ENCODE measurements at places on chromosomes 4 and X.

GRCh38 chr4:140048419-140048995, 105.5 kb downstream of the MAML3 start:
- DNase-seq, result no peak

DNA sequence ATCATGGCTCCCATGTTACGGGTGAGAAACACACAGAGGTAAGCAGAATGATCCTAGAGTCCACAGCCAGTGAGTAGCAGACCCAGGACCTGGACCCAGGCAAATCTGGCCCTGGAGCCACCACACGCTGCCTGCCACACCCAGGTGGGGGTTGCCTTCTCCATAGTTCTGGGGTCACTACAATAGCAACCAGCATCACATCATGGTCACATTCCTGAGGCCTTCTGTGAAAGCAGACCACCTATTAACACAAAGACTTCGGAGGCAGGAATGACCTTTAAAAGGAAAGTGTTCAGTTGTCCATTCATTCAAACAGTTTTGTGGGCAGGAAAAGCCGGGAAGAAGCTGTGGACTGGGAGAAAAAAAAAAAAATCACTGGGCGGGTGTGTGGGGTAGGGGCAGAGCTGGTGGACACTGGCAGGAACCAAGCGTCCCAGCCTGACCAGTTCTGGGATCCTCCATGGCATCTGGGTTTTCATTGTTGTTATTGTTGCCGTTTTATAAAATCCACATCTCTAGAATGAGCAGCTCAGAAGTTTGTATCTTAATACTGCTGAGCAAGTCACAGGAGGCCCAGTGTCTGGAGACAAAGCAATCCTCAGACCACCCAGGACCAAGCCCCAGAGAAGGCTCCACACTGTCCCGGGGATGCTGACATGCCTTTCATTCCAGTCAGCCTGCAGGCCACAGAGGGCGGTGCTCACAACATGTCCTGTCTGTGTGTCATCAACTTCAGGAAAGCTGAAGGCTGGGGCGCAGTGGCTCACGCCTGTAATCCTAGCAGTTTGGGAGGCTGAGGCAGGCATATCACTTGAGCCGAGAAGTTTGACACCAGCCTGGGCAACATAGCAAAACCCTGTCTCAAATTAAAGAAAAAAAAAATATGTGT, 67.0 kb downstream of the SEL1L3 start:
- DNase-seq, result peak; percentile 18

DNA sequence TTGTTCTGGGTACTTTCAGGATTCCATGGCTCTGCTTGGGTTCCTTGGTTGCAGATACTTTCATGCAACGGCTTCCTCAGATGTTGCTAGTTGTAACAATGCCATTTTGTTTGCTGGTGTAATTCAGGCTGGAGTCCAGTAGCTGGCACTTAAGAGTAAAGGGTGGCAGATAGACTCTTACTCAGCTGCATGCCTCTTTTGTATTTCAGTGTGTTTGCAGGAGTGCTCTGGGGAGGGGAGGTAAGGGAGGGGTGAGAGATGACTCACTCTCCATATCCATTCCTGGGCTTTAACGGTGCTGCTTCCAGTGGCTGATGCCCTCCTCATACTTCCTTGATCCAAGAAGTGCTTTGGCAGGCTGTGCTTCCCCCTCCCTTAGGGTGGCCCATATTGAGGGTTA, 155.2 kb downstream of the ZNF330 start:
- peak; percentile 93 for DNase-seq

DNA sequence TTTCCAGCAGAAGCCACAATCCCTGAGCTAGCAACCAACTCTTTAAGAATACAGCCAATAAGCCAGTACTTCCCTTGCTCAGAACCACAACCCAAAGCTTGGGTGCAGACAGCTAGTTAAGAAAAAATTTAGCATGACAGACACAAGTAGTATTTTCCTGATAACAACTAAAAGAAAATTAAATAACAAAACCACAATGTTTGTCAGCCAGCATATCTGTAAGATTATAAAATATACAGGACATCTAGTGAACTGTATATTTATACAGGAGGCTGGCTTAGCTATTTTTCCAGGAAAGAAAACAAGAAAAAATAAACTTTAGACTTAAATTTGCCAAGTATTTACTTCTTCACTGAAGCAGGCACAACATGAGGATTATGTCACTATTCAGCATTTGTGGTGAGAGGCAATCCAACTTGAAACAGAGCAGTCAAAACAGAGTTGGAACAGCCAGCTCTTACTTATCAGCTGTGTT, 6.6 kb downstream of the PF4V1 start:
- DNase-seq, result no peak

- DNase-seq, result no peak
Measured at GRCh38 chrX:10111364-10112148, 45.2 kb upstream of the CLCN4 start.

DNA sequence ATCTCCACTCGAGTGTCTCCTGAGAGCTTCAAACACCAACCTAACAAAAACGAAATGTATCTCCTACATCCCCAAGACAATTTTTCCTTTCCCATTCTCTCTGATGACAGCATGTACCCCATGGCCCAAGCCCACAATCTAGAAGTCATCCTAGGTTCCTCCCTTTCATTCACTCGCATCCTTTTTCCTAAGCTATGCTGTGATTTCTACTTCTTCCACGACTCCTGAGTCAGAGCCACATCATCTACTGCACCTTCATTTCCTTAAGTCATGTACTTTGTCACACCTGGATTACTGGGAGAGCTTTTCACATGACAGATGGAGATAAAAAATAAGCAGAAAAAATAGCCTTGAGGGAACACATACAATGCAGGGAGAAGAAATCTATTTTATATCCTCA, 20.1 kb downstream of the C4orf36 start:
- no peak for DNase-seq

DNA sequence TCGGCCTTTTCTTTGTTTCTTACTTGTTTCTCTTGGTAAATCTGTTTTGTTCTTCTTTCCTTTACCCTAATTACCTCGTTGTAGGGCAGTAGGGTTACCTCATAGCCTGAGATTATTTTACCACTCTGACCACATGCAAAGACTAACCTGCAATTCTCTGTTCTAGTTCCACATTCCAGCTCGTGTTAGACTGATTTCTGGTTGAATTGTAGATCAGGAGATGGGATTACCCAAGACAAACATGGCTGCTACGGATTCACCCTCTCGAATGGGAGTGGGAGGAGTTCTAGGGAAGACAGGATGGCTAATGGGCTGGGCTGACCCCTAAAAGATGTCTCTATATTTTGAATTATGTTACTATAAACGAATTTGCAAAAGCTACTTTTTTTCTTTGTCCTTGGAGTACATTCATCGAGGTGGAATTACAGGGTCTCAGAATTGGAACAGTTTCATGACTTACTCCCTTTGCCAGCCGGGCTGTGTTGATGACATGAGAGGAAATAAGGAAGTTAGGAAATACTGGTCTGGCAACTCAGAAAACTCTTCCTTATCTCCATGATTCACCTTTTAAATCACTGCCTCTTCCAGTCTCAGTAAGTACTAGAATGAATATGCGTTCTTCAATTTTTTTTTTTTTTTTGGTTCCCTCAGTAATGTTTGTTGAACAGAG, 36.7 kb upstream of the FBXW7 start:
- DNase-seq, result no peak

DNA sequence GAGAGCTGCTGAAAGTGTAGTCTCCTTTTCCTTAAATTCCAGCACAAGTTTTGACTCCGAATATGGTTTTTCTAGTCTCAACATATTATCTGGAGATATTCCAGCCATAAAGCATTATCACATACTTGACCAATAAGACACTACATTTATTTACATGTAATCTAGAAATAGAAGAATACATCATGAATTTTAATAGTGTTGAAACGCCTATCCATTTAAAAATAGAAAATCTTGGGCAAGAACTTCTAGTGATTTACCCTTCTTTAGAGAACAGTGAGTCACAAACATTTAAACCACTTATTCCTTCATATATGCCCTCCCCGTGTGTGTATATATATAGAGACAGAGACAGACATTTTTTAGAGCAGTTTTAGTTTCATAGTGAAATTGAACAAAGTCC, 161.5 kb downstream of the SOWAHB start:
- DNase-seq, result no peak

DNA sequence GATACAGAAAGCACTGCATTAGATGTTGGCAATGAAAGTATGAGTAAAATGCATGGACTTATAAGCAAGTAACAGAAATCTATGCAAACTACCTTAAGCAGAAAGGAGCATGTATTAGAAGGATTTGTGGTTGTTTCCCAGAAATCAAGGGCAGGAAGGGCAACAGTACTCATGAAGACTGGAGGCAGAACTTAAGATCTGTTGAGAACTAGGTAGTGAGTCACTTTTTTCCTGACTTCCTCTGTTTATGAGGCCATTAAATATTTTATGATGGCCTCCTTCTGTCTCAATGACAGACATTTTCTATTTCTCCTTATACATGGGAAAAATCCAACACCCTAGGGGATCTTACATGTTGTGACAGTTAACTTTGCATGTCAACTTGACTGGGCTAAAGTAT, 398.2 kb downstream of the MID1IP1 start:
- DNase-seq, result no peak

DNA sequence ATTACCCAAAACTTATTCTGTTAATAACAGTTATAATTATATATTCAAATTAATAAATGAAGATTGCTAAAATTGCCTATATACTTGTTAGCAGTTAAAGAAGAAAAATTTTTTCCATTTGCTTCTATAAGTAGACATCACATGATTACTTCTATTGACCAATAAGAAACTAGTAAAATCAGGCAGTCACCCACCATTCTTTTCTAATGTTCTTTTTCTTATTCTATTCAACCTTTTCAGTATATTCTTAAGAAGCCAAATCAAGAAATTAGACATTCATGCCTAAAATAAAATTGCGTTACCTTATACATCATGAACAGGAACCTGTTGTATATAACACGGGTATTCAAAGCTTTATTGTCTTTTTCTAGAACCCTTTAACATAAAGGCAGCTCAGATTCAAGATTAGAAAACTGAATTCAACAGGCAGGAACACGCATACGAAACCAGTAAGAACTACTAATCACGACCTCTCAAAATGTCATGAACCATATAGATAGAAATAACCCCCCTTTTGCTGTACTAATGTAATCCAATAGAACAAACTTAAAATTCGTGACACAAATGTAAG, 568.1 kb upstream of the DIPK2B start:
- no peak for DNase-seq

DNA sequence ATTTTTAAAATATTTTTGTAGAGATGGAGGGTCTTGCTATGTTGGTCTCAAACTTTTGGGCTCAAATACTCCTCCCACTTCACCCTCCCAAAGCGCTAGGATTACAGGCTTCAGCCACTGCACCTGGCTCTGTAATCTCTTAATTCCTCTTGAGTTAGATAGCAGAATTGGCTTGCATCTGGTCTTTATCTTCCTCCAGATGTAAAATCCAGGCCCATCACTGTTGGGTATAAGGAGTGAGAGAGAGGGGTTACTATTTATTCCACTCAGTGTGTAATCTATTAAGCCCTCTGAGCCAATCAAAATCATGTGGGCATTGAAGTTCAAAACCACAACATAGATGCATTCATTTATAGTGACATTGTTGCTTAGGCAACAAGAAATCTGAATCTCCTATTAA, 33.9 kb downstream of the ANK2 start:
- peak; percentile 32 for DNase-seq

GRCh38 chrX:124346877-124347241, 496 bp downstream of the SH2D1A start:
- no peak for DNase-seq

GRCh38 chr4:121360495-121360894, 20.3 kb downstream of the QRFPR start:
- DNase-seq, result no peak

DNA sequence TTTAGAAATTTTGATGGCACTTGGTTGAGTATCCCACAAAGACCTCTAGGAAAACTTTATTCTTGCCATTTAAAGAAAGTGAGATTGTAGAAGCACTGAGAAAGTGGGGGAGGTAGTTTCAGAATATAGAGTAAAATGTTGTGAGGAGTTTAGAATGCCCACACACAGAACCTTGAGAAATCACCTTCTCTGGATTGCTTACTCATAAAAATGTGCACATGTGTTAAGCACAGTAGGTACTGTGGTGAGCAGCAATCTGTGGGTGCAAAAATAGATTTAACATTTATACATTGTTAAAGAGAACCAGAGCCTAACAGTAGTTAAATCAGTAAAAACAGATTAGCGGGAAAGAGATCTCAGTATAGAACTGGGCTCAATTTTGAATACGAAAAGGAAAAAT, 201.2 kb upstream of the NWD2 start:
- no peak for DNase-seq

- DNase-seq, result no peak
Measured at GRCh38 chr4:121824171-121824527, 466 bp upstream of the CCNA2 start.

- DNase-seq, result no peak
Measured at GRCh38 chr4:181793096-181793495, 450.1 kb upstream of the TENM3 start.

GRCh38 chr4:169723207-169723965, 34.4 kb downstream of the HPF1 start:
- no peak for DNase-seq

GRCh38 chr4:3486541-3487540, 23.7 kb downstream of the DOK7 start:
- DNase-seq, result no peak

- DNase-seq, result no peak
Measured at GRCh38 chr4:114037988-114038387, 58.5 kb upstream of the ARSJ start.

GRCh38 chr4:164412246-164412645, 341.7 kb upstream of the SMIM31 start:
- DNase-seq, result no peak

GRCh38 chr4:155392481-155393184, 15.9 kb upstream of the MAP9 start:
- peak; percentile 52 for DNase-seq

DNA sequence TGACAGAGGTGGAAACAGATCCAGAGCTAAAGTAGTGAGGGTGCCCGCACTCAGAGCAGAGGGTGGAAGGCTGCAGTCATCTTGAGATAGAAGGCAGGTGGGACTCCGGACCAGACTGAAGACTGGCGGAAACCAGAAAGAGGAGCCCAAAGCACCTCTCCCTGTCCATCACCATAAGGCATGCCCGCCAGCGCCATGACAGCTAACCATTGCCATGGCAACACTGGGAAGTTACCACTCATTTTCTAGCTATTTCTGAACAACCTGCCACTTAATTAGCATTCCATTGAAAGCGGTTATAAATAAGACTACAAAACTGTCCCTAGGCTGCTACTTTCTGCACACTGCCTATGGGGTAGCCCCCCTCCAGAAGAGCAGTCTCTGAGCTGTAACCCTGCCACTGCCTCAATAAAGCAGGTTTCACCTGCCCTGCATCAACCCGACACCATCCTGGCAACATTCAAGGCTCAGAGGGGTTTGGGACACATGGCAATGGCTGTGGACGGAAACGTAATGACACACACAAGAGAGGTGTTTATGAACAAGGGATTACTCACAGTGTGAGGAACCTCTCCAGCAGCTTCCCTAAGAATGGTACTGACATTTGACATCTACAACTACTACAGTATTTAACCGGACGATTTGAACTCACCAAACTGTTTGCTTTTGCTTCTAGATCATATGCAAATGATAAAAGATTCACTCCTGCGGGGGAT, 27.8 kb upstream of the FGFBP2 start:
- DNase-seq, result no peak

DNA sequence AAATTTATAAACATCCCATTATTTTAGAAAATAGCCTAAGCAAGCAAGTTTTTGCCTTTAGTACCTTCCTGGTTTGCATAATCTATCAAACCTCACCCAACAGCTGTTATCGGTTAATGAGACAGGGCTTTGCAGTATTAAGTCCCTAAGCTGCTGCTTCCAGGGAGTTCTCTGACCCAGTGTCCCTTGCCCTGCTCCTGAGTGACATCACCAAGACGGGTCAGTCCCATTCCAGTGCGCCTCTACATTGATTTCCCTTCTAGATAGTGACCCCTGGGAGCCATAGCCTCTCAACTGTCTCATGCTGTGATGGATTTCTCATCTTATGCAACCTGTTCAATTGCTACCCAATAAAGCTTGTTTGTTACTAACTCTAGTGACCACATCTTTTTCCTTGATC, 410.4 kb downstream of the SPOCK3 start:
- no peak for DNase-seq
